ENCODE measurements at places on chromosomes 6 and 20. TPM values are rescaled to one million over a fixed set of nuclear protein-coding genes. Genes with fewer than 3 reads are reported as not detected.

Gene EFCAB8
- 2.0 TPM for total RNA-seq

Gene SIM1
- not detected for total RNA-seq

Gene ZNF311
- total RNA-seq, result 2.9 TPM

Gene OR2J2
- total RNA-seq, result not detected

Gene CRISP1
- total RNA-seq, result not detected

- DNase-seq, result no peak
- H3K27me3 ChIP-seq, result no peaks in the 10 kb centered on the region
- H3K27ac ChIP-seq, result no peak overlapping the region
Observed at GRCh38 chr6:31592396-31592771, 422 bp downstream of the NCR3 start.

- no peaks in the 10 kb centered on the region for H3K27me3 ChIP-seq
- peak; percentile 59 for DNase-seq
- no peaks in the 10 kb centered on the region for H3K36me3 ChIP-seq
- no peak overlapping the region for H3K4me3 ChIP-seq
- H3K27ac ChIP-seq, result no peak overlapping the region
- no peaks in the 10 kb centered on the region for H3K4me1 ChIP-seq
Observed at GRCh38 chr20:47054945-47055344, 160.3 kb downstream of the EYA2 start.

DNA sequence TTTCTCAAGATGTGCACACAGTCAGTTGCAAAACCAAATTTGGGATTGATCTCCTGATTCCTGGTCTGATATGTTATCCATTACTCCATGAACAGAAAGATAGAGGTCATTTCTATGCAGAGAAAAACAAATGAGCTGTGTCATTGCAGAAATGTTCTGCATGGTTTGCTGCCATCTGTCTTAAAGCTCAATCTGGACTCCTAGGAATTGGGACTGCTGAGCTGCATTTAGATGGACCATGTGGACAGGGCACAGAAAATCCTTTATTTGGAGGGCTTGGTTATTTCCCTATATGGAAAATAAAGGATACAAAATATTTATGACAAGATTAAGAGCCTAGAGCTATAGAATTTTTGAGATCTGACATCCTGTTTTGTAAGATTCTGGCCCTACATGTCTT is 91.3 kb downstream of the ADGRB3 start:
- no peak for DNase-seq
- no peak overlapping the region for H3K27ac ChIP-seq
- no peak overlapping the region for H3K4me3 ChIP-seq
- H3K36me3 ChIP-seq, result no peaks in the 10 kb centered on the region

DNA sequence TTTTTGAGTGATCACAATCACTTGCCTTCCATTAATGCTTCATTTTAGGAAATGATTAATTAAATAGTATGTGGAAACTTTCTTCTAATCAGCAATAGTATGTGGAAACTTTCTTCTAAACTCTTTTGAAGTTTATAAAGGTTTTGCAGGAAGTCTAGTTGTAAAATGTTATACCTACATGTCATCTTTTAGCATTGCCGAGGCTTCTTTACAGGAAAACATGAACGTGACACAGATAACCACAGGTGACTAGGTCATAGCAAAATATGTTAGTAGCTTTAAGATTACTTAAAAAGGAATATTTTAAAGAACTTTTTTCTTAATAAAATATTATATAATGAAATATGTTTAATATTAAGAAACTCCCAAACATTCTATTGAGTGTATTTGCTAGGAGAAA is 56.8 kb downstream of the SMAP1 start:
- no peak for DNase-seq
- no peaks in the 10 kb centered on the region for H3K27me3 ChIP-seq
- H3K36me3 ChIP-seq, result no peaks in the 10 kb centered on the region
- no peaks in the 10 kb centered on the region for H3K4me1 ChIP-seq

- H3K4me1 ChIP-seq, result no peaks in the 10 kb centered on the region
- no peak overlapping the region for H3K27ac ChIP-seq
- H3K4me3 ChIP-seq, result no peak overlapping the region
- H3K27me3 ChIP-seq, result no peaks in the 10 kb centered on the region
Observed at GRCh38 chr6:55023230-55023629, 151.1 kb upstream of the HCRTR2 start.

- no peaks in the 10 kb centered on the region for H3K36me3 ChIP-seq
- DNase-seq, result no peak
- H3K27me3 ChIP-seq, result no peaks in the 10 kb centered on the region
- 0 out of 2 replicates have a peak, but pooled peaks cover 3% of the 10 kb centered on the region for H3K4me1 ChIP-seq
Observed at GRCh38 chr6:90288404-90288803, 8.2 kb downstream of the BACH2 start.

DNA sequence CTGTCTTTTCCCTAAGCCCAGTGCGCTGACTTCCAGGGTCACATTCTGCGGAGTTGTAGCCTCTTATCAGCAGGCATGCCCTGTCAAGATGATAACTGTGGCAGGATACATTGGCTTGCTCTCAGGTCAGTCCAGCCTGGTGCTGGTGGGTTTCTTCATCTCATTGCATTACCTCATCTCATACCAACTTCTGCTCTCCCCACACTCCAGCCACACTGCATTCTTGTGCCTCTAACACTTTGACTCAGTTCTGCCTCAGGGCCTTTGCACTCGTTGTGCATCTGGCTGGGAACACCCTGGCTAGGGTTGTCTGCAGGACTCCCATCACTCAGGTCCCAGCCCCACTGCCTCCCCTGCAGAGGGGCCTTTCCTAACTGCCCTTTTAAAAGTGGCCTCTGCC is 110.3 kb upstream of the BACH2 start:
- no peaks in the 10 kb centered on the region for H3K36me3 ChIP-seq
- no peaks in the 10 kb centered on the region for H3K27me3 ChIP-seq
- H3K4me1 ChIP-seq, result no peaks in the 10 kb centered on the region
- no peak overlapping the region for H3K27ac ChIP-seq
- no peak overlapping the region for H3K4me3 ChIP-seq

Data from Caco-2 (cell line).